ENCODE measurements at places on chromosomes 1 and 21.

DNA sequence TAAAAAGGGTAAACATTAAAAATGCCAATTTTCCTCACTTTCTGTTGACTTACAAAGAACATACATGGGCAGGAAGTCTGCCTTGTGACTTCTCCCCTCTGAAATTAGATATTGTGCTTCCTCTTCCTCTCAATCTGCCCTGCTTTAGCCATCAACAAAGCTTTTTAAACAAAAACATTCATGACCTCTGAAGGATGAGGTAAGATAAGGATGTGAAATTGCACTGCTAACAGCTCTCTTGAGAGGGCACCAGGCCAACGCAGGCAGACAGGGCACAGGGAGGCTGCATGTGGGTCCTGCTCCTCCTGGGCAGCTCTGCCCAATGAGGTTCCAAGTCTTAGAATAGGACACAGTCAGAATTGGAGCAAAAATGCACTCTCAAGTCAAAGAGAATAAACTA, 62.1 kb downstream of the DEGS1 start:
- DNase-seq: no peak

GRCh38 chr1:193701759-193702158, 515.3 kb upstream of the B3GALT2 start:
- no peak for DNase-seq

DNA sequence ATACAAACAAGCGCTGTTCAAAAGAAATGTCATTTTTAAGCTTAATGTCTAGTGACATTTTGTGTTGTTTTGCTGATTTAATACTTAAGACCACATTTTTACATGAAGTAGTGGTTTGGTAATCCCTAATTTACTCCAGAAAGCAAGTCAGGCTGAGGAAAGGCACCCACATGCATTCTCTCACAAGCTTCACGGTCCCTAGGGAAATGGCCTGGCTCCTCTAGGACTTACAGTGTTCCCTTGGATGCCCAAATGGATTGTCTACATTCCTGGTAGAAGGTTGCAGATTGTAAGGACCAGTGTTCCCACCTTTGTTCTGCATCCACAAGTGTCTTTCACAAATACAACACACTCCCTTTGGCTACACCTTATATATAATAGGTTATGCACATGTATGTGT, 9.5 kb downstream of the GPSM2 start:
- no peak for DNase-seq

- DNase-seq: no peak
These were observed 1.3 kb upstream of the OLIG2 start for GRCh38 chr21:33024201-33025103.

Data from central memory CD8-positive, alpha-beta T cell (primary cell).